ENCODE measurements at places on chromosomes 5 and 9.

GRCh38 chr9:2389404-2389803 lies 232.2 kb upstream of the VLDLR start:
- DNase-seq: no peak

GRCh38 chr5:757346-757930 lies 27.1 kb downstream of the ZDHHC11B start:
- DNase-seq: no peak

DNA sequence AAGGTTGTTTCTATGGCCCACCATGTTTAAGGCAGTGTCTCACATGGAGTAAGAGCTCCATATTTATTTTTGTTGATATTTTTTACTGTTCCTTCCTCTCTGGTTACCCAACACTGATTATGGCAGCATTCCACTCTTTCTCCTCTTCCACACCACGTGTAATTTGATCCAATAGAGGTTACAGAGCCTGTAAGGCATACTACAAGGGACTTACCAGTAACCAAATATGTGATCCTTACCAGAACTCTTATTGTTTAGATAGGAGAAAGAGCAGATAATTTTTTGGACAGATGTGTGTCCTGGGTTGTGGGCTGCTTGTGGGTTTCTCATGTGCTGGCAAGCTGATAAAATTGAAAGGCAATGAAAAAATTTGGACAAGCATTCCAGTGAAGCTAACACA lies 261.3 kb downstream of the TMEM167A start:
- no peak for DNase-seq

- DNase-seq: peak; percentile 80
Measured at GRCh38 chr5:149581192-149581861, at the start of gene ARHGEF37. Gene ARHGEF37 (plus strand): TSS chr5:149581498. CDS start chr5:149597770, 16,272 bp downstream.

- DNase-seq: no peak
Measured at GRCh38 chr5:120017513-120017912, 388.2 kb downstream of the FAM170A start.

- DNase-seq: no peak
Measured at GRCh38 chr5:91190314-91190690, 192.8 kb downstream of the ARRDC3 start.

GRCh38 chr5:172606156-172606785 lies 34.8 kb upstream of the NEURL1B start:
- DNase-seq: no peak

DNA sequence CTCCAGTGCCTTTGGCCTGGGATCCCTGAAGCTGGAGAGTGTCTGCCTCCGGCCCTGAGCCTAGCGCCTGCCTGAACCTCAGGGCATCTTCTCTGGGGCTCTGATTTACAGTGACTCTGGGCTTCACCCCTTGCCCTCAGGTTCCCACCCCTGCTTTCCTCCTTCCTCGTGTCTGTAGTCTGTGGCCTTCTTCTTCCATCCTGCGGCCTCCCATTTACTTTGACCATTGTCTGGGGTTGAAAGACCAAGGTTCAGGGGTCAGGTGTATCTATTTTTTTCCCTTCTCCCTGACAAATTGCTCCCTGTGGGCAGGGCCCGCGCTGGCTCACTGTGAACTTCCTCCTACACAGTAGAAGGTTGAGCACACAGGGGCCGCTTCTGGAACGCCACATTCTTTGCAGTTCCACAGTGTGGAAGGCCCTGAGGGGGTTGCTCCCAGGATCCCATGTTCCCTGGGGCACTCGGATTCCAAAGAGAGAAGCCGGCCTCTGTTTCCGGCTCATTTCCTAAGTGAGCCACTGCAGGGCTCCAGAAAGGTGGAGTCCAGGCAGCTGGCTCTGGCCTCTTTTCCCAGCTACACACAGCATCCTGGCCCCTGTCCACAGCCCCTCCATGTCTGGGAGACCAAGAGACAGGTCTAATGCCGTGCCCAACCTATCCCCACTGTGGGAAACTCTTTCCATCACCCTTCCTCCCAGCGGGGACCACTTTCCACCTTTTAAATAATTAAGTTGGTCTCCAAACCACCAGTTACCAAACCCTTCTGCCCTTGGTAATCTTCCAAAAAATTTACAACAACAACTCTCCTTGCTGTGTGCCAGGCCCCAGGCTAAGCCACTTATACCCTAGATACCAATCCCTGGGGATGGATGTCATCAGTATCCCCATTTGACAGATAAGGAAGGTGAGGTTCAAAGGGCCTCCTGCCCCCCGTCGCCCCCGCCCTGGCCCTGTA lies 140.3 kb upstream of the IER5L start:
- DNase-seq: no peak

DNA sequence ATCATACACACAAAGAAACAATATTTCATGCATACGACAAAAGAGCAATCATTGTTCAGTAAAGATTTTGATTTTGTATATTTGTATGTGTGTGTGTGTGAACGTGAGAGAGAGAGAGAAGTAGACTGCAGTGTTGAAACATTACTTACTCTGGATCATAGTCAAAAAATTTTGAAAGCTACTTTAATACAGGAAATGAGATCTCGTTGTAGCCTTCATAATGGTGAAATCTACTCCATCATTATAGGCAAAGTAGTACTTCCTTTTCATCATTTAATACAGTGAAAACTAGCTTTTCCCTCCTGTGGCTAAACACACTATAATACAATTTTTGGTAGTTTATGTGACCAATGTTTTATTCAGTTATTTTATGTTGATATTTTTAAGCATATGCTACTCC lies 1427.7 kb upstream of the C9orf72 start:
- no peak for DNase-seq

DNA sequence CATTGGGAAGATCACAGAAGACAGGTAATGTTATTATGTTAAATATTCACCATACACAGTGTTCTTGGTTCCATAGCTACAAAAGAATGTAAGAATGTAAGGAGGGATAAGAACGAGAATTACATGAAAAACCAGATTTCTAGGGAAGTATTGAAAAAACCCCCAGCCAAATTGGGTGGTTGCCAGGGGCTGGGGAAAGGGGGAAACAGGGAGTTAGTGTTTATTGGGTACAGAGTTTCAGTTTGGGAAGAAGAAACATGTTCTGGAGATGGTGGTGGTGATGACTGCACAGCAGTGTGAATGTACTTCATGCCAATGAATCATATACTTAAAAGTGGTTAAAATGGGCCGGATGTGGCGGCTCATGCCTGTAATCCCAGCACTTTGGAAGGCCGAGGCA lies 40.3 kb downstream of the GLRX start:
- DNase-seq: no peak

DNA sequence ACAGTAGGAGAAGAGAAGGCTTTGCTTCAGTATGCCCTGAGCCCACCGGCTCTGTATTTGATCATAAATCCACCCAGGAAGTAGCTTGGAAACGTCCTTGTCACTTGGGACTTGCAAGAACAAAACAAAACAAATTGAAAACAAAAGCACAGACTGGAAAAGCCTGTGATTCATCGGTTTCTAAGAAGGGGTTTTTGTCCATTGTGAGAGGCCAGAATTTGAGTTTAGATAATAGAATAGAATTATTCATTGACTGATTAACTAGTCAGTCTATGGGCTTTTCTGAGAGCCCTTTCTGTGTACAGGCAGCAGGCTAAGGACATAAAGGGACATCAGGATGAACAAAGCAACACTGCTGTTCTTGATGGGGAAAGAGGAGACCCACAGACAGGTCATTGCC lies 424.8 kb downstream of the IRX1 start:
- peak; percentile 94 for DNase-seq

DNA sequence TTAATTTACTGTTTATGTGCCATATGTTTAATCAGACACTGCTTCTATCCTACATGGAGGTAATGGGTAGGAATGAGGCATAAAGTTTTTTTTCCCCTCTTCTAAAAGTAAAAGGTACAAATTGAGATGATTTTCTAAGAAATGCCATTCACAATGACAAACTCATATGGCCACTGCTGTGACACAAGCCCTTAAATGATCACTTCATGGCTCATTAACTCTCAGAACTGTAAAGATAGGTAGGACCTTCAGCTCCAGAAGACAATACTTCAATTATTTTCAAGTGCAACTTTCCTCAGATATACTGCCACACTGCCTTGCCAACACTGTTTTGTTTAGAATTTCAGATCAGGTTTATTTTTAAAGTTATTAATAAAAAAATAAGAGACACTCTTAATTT lies 362.9 kb upstream of the ZNF608 start:
- no peak for DNase-seq

DNA sequence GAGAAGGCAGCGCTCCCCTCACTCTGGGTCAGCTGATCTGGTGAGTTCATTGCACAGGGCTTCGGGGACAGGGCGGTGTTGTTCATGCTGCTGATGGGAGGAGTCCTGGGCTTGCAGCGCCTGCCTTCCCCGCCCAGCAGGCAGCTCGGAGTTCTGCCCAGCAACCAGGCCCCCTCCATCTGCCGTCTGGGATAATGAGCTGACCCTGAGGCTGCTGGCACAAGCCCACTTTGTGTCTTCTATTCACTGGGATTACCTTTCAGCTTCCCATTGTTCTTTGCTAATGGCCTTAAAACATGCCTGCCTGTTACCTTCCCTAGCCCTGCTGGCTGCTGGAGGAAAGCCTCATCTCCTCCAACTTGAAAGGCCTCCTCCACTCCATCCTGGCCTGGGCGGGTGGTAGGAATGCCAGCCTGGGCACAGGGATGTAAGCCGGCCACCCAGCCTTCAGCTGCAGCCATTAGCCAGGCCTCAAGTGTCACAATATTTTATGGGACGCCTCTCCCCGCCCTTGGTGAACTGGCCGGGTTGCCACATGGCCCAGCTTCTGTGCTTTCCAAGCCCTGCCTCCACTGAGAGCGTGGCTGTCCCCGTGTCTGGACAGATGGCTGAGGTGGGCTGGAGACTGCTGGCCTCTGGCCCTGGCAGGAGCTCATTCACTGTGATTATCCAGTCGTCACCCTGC lies 70.4 kb downstream of the GADD45G start:
- DNase-seq: peak; percentile 67

GRCh38 chr5:149581931-149582768 lies 852 bp downstream of the ARHGEF37 start:
- DNase-seq: peak; percentile 66

- DNase-seq: no peak
Measured at GRCh38 chr9:134040176-134040565, 14.9 kb downstream of the BRD3OS start.

- DNase-seq: no peak
Measured at GRCh38 chr5:39167141-39167971, 52.0 kb downstream of the FYB1 start.

GRCh38 chr5:141573489-141574121 lies 45.2 kb downstream of the DIAPH1 start:
- DNase-seq: no peak

DNA sequence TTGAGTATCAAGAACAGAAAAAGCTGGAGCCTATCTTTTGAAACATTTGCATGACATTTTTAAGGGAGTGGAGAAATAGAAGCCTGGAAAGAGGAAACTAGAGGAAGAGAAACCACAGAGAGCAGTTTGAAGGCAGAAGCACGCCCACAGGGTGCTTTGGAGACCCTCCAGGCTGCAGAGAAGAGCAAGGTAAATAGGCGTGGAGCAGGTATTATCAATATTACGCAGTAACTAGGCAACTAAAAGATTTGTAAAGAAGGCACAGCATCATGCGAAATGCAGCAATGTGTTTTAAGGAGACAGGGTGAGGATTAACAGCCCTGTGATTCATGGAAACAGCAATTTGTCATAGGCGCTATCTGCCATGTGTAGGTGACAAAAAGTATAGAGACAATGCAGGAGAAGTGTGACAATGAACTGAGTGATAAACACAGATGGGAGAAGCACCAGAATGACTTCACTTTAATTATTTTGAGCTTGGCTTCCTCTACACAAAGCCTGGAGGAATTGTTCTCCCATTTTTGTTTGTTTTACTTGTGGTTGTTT lies 281.2 kb downstream of the BRINP1 start:
- no peak for DNase-seq

DNA sequence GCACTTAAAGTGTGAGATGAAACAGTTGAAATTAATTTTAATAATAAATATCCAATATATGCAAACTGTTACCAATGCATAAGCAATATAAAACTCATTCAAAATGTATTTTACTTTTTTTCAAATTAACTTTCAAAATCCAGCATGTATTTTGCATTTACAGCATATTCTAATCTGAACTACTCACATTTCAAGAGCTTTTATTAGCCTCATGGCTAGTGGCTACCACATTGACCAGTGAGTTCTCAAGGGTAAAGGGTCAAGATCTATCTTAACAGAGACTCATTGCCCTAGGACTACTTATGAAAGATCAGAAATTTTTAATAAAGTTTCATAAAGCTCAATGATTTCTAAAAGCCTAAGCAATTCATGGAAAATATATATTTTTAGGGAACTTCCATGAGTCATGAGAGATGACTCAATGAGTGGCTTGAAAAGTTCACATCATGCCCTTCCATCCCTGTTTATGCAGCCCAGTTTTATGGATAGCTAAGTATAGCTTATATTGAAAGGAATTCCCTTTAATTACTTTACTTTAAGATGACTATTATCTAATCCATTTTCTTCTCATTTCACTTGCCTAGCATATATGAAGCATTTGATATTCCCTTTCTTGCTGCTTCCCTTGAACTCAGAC lies 608.6 kb downstream of the SLCO4C1 start:
- DNase-seq: no peak

GRCh38 chr5:30121043-30121442 lies 1072.4 kb upstream of the CDH6 start:
- DNase-seq: no peak

GRCh38 chr5:30959238-30959637 lies 234.2 kb upstream of the CDH6 start:
- DNase-seq: no peak

GRCh38 chr9:112063151-112063550 lies 111.9 kb downstream of the SUSD1 start:
- no peak for DNase-seq

- DNase-seq: no peak
Measured at GRCh38 chr5:41213340-41213739, at the start of gene C6. Gene C6 (minus strand): TSS chr5:41213532. CDS start chr5:41203230, 10,302 bp downstream.

All from pons (tissue), 1 donor.